ENCODE measurements at places on chromosomes 3 and 15.
A peak's percentile ranks its signal among the peaks of the same experiment; 100 is the strongest.

DNA sequence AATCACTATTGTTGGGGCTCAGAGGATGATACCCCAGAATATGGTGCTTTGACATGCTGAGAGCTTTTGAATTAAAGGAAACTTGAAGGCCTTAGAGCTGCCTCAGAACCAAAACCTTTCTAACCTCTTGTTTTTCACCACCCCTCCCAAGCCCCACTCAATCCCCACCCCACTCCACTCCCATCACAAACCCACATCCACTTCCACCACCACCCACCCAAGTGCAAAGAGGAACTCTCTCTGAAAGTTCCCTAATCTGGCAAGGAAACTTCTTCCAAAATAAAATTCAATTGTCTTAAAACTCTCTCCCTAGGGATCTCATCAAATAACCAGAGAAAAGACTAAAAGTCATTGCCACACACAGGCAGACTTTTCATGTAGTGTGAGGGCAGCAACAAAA lies 301.2 kb upstream of the ARHGEF26 start:
- H3K4me1 ChIP-seq, result no peaks in the 10 kb centered on the region
- H3K27ac ChIP-seq, result no peak overlapping the region
- no peak for DNase-seq
- no peaks in the 10 kb centered on the region for H3K36me3 ChIP-seq
- H3K27me3 ChIP-seq, result no peaks in the 10 kb centered on the region
- no peak overlapping the region for H3K4me3 ChIP-seq

DNA sequence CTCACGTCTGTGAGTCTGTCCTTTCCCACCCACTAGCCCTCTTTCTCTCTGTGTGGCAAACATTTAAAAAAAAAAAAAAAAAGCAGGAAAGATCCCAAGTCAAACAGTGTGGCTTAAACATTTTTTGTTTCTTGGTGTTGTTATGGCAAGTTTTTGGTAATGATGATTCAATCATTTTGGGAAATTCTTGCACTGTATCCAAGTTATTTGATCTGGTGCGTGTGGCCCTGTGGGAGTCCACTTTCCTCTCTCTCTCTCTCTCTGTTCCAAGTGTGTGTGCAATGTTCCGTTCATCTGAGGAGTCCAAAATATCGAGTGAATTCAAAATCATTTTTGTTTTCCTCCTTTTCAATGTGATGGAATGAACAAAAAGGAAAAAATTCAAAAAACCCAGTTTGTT lies 97.7 kb downstream of the GAP43 start:
- peaks cover 2% of the 10 kb centered on the region for H3K36me3 ChIP-seq
- no peaks in the 10 kb centered on the region for H3K4me1 ChIP-seq
- peak; percentile 0 for DNase-seq
- no peaks in the 10 kb centered on the region for H3K27me3 ChIP-seq
- H3K27ac ChIP-seq, result no peak overlapping the region

DNA sequence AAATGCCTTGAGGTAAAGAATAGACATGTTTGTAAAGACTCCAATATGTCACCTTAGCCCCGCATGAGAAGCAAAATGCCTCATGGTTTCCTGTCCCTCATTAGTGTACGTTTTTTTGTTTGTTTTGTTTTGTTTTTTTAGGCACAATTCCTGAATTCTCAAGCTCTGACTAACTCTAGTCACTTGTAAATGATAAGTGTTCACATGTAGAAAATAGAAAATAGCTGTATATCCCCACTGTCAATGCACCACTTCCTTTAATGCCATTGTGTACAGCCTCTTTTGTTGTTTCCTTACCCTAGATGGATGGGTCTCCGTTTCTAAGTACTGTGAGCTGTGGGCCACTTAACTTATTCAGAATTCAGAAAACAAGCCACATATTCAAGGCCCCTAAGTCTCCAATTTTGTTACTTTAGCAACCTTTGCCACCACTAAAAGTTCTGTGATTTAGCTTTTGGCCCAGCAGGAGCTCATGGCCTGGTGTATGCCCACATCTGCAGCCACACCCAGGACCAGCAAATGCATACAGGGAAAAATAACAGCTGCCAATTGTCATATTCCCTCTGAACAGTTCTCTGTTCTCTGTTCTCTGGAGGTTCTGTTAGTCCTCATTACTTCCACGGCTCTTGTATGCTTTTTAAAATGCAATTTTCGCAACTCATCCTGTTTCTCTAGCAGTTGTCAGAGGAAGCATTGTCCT lies 655.5 kb downstream of the GBE1 start:
- no peaks in the 10 kb centered on the region for H3K36me3 ChIP-seq
- no peaks in the 10 kb centered on the region for H3K27me3 ChIP-seq
- H3K4me3 ChIP-seq, result no peak overlapping the region
- H3K27ac ChIP-seq, result no peak overlapping the region
- DNase-seq, result no peak

GRCh38 chr3:72261566-72262564 lies 476.9 kb upstream of the PROK2 start:
- H3K27me3 ChIP-seq, result peaks cover 33% of the 10 kb centered on the region
- no peaks in the 10 kb centered on the region for H3K36me3 ChIP-seq
- peaks cover 22% of the 10 kb centered on the region for H3K4me1 ChIP-seq
- no peak overlapping the region for H3K4me3 ChIP-seq

DNA sequence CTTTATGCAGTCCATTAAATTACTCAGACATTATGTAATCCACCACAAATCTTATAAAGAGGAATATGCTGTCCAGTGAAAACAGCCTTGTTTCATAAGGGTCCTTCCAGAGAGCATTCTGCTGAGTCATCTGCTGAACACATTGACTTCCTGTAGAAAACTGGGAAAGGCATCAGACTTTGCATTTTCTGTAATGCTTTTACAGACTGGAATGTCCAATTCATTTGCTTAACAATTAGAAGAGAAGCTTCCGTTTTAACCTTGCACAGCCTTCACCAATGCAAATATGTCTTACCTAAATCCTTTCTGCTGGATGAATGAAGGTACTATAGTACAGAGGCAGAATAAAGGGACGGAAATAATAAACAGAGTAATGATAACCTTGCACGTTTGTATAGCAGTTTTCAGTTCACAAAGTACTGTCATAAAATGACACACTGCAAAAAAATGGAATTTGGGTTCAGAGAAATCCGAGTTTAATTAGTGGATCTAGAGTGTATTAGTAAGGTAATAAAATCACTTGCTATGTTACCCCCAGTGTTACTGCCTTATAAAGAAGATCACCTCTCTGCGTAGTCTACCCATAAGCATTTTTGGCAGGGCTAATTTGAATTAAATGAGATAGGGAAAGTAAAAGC lies 301.5 kb downstream of the PYDC2 start:
- H3K4me1 ChIP-seq, result no peaks in the 10 kb centered on the region
- H3K4me3 ChIP-seq, result no peak overlapping the region
- H3K36me3 ChIP-seq, result no peaks in the 10 kb centered on the region
- H3K27me3 ChIP-seq, result no peaks in the 10 kb centered on the region

GRCh38 chr15:62896380-62896866 lies 146.1 kb upstream of the TPM1 start:
- peak overlapping the region; percentile 72 for H3K27ac ChIP-seq
- peaks cover 8% of the 10 kb centered on the region for H3K4me1 ChIP-seq
- H3K36me3 ChIP-seq, result no peaks in the 10 kb centered on the region
- no peak for DNase-seq
- no peaks in the 10 kb centered on the region for H3K27me3 ChIP-seq

- no peaks in the 10 kb centered on the region for H3K36me3 ChIP-seq
- H3K27ac ChIP-seq, result no peak overlapping the region
- no peak overlapping the region for H3K4me3 ChIP-seq
- H3K4me1 ChIP-seq, result peaks cover 3% of the 10 kb centered on the region
- no peaks in the 10 kb centered on the region for H3K27me3 ChIP-seq
- DNase-seq, result no peak
These were observed 252.6 kb downstream of the UBE2E2 start for GRCh38 chr3:23455775-23456174.

DNA sequence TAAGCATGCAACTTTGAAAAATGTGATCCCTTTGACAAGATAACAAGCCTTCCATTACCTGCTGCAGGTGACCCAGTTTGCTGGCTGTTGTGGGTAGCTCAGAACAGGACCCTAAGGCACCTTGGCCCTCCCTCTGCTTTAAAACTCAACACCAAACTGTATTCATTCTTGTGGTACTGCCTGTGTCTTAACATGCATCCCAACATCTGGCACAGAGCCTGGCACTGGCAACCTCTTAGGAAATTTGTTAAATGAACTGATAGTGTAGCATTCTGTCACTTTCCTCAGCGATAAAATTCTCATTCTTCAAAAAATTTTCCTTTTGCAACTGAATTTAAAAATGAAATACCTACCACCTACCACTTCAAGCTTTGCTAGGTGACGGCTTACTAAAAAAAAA lies 287.3 kb upstream of the ADAMTS9 start:
- no peak for DNase-seq
- no peaks in the 10 kb centered on the region for H3K36me3 ChIP-seq
- no peak overlapping the region for H3K4me3 ChIP-seq

- H3K27me3 ChIP-seq, result no peaks in the 10 kb centered on the region
- H3K27ac ChIP-seq, result no peak overlapping the region
- H3K36me3 ChIP-seq, result no peaks in the 10 kb centered on the region
- no peaks in the 10 kb centered on the region for H3K4me1 ChIP-seq
These were observed 114.6 kb downstream of the NFKBIZ start for GRCh38 chr3:101963902-101964362.

DNA sequence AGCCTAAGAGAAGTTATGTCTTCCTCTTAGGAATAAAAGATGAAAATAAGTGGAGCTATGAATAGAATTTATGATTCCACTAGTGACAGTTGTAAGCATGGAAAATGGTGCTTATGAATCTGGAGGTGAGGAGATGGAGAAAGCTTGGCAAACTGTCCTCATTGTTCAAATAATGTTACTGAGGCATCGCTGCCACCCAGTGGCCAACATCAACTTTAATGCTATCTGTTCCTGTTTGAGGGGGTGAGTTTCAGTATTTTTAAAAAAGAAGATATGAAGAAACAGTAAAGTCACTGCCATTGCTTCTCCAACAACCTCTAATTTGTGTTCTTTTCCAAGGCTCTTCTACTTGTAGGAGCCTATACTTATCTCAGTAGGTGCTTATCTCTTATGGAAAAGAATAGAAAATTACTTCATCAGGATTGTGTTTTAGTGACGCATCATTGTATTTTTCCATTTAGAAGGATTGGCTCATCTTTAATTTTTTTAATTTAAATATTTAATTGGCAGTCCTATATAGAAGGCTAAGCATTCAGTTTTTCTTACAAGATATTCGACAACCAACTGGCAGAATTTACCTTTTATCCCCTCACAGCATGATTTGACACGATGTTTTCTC lies 260.4 kb upstream of the P2RY1 start:
- H3K4me1 ChIP-seq, result no peaks in the 10 kb centered on the region
- no peaks in the 10 kb centered on the region for H3K36me3 ChIP-seq
- H3K27ac ChIP-seq, result no peak overlapping the region
- H3K27me3 ChIP-seq, result no peaks in the 10 kb centered on the region
